ENCODE measurements at places on chromosomes 1 and 21.

GRCh38 chr1:89276690-89277089 is 4.0 kb upstream of the GBP5 start:
- peak; percentile 28 for DNase-seq

DNA sequence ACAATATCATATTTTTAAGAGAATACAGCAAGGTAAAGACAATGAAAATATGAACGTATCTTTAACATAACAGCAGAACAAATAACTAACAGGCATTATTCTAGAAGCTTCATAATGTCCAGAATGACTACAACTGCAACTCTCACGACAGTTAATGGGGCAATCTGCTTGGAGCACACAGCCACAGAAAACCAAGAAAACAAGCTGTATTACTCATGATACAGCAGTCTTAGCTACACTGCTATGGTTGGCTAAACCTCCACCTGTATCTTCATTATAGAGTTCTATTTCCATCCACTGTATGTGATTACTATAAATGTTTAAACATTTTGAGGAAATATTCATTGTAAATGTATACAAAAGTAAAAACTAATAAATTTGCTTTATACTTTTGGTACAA is 139.9 kb downstream of the DPYD start:
- DNase-seq = no peak

- peak; percentile 22 for DNase-seq
Measured at GRCh38 chr1:185679220-185679619, 55.0 kb upstream of the HMCN1 start.

GRCh38 chr21:44454747-44455523 is at the start of gene LRRC3:
Gene LRRC3 (plus strand): TSS chr21:44455510. CDS start chr21:44456645, 1,135 bp downstream.
- DNase-seq = peak; percentile 84

DNA sequence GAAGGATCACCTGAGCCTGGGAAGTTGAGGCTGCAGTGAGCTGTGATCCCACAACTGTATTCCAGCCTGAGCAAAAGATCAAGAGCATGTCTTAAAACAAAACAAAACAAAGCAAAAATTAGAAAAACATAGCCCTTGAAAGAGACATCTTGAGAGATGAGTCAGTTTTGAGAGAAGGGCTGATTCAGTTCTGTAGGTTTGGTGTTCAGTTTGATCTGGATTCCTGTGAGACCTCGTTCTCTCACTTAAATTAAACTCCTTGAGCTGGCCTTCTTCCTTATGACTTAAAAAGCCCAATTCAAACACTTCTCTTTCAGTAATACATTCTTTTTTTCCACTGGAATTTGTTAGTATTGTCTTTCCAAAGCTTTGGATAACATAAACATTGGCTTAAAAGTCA is 164.2 kb downstream of the NRIP1 start:
- DNase-seq = no peak

DNA sequence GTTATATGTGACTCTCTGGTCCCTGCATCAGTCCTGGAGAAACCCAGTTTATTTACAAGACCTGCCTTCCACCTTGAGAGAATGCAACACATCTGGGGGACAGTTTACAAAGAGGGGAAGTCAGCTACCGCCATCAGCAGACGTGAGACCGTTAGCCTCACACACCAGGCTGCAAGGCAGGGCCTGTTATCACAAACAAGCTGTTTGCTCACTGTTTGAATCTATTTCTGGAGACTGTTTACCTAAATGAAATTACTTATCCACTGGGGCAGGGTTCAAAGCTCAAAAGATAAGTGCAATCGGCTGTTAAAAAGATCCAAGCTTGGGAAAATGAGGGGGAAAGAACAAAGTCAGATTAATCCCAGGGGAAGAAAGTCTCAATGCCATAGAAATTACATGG is 134.4 kb downstream of the ZNF281 start:
- no peak for DNase-seq

GRCh38 chr1:177880339-177880891 is 89.4 kb downstream of the SEC16B start:
- no peak for DNase-seq

DNA sequence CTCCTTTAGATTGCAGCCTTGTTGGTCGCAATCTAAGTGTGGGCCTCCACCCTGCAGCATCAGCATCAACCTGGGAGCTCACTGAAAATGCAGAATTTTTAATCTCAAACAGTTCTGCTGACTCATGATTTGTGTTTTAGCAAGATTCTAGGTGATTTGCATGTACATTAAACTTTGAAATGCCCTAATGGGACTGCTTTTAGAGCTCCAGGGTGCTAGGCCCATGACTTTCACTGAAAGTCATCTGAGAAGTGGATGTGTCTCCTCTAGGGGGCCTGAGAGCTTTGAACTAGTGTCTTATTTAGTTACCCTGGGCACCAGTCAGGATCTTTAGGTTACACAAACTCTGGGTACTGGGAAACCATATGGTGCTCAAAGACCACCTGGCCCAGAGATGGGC is 9.0 kb downstream of the TRIM67 start:
- DNase-seq = no peak

DNA sequence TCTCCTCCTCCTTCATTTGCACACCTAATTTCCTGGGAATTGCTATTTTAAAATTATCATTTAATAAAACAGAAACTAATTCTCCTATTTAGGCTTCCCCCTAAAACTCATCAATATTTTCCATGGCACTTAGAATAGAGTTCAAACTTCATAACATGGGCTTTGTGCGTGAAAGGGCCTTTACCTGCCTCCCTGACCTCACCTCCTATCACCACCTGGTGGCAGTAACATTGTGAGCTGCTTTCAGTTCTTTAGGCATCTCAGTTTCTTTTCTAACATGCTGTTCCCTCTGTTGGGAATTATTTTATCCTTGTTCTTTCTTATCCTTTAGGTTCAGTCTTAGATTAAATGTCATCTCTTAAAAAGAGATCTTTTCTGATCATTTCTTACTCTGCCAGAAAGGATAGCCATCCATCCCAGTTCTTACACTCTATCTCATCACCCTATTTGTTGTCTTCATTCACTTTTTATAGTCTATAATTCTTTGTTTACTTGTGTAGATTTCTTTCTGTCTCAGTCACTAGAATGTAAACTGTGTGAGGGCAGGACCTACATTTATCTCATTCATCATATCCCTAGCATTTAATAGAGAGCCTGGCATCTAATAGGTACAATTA is 133.8 kb upstream of the KIAA1614 start:
- peak; percentile 2 for DNase-seq

GRCh38 chr1:193284219-193284618 is 97.8 kb upstream of the B3GALT2 start:
- no peak for DNase-seq

DNA sequence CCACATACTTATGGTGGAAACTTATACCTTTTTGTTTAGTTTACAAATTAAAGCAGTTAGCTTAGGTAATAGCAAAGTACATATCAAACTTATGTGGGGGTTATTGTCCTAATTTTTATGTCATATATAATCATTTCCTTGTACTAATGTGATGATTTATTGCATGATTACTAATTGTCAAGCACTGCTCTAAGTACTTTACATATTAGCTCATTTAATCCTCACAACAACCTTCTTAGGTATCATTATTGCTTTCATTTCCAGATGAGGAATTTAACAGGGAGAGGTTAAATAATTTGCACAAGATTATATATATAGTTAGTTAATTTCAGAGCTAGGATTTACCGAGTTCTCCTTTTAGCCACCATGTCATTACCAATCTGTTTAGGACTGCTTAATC is 11.9 kb upstream of the SSX2IP start:
- DNase-seq = no peak

DNA sequence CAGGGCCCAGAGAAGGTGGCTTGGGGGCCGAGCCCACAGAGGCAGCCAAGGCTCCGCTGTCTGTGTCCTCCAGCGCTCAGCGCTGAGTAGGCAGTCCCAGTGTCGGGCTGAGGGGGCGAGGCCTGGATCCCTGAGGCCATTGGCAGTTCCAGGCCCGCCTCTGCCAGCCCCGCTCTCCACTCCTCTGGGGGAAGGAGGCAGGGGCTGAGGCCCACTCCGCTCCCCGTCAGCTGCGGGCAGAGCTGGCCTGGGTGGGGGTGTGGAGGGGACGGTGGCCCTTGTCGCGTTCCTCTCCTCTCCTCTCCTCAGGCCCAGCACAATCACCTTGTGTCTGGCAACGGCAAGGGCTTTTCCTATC is 132.8 kb downstream of the CASZ1 start:
- DNase-seq = peak; percentile 17

DNA sequence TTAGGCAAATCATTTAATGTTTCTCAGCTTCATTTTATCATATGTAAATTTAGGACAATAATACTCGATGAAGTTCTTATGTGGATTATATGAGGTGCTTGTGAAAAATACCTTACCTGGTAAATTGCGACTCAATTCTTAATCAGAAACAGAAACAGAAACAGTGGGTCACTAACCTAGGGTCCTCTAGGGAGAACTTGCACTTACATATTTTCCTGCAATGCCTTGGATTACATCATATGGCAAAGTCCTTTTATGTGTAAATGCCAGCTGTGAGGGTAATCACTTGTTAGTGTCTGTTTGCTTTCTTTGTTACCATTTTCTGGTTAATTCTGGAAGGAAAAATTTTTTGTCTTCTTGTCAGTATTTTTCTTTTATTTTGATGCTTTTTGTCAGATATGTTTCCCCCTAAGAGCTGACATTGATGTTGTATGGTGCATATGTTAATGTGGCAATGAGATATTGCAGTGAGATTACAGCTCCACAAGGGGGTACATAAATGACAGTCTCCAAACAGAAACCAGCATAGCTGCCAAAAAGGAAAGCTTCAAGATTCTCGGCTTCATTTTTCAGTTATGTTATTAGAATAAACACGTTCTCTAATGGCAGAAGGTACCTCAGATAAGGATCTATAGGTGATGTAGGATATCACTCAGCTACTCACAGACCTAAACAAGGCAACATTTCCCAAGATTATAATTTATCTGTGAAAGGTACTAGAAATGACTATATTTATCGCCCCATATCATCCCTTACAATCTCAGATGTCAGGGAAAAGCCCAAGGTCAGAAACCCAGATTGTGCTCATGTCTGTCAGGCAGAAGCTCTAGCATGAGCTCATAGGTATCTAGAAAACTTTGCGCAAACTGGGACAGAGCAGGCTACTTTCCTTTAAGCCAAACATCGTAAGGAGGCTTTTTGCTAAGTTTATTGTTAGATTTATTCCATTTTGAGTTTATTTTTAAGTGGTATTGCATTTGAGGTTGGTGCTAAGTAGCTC is 119.9 kb downstream of the FASLG start:
- peak; percentile 8 for DNase-seq

DNA sequence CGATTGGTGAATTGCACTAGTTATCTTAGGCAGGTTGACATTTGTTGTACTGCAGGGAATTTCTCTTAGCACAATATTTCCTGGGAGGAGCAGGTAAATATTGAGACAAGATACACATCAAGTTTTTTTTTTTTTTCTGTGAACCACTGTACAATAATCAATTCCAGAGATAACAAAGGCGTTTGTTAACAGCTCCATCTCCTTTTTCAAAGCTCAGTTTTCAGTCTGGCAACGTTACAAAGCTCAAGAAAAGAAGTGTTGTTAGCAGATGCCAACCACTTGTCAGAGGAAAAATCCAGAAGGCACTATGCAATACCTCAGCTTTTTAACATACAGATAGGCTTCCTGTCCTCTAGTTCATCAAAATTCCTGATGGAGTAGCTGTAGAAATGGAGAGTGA is 40.9 kb upstream of the DAB1 start:
- no peak for DNase-seq

- DNase-seq = no peak
Measured at GRCh38 chr1:226946841-226947240, 6.7 kb downstream of the COQ8A start.

GRCh38 chr21:43275421-43276211 is 106.8 kb downstream of the CRYAA start:
- no peak for DNase-seq

GRCh38 chr1:22627331-22627730 is 9.1 kb upstream of the C1QA start:
- DNase-seq = no peak

- DNase-seq = no peak
Measured at GRCh38 chr1:150484431-150484830, 2.8 kb upstream of the TARS2 start.

- peak; percentile 7 for DNase-seq
Measured at GRCh38 chr1:180927841-180928240, 15.1 kb downstream of the KIAA1614 start.

DNA sequence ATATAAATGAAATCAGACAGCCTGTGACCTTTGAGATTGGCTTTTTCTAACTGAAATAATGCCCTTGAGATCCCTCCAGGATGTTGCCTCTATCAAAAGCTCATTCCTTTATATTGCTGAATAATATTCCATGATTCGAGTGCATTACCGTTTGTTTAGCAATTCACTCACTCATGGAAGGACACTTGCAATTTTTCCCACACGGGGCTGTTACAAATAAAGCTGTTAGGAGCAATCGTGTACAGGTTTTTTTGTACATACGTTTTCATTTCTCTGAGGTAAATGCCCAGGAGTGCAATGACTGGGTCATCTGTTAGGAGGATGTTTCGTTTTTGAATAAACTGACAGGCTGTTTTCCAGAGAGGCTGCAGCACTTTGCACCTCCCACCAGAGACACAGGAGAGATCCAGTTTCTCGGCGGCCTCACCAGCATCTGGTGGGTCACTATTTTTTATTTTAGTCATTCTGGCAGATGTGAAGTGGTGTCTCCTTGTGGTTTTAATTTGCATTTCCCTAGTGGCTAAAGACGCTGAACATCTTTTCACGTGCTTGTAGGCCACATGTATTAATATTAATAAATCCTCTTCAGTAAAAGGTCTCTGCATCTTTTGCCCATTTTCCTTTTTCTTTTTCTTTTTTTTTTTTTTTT is 11.0 kb downstream of the PRDM15 start:
- no peak for DNase-seq

DNA sequence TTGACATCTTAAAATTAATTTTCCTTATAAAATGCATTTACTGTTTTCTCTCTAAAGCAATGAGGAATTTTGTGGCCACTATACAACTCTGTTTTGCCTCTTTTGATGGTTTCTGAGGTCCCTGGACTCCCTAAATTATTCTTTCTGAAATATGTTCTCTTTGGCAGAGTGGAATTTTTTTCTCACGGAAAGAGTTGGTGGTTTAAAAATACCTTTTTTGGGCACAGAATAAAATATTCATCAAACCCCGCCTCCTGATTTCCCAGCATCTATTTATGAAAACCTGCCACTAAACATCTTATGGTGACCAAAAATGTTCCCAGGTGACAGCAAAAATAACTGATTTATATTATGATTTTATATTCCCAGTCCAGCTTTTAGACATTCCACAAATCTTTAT is 165.3 kb upstream of the SYT6 start:
- no peak for DNase-seq

DNA sequence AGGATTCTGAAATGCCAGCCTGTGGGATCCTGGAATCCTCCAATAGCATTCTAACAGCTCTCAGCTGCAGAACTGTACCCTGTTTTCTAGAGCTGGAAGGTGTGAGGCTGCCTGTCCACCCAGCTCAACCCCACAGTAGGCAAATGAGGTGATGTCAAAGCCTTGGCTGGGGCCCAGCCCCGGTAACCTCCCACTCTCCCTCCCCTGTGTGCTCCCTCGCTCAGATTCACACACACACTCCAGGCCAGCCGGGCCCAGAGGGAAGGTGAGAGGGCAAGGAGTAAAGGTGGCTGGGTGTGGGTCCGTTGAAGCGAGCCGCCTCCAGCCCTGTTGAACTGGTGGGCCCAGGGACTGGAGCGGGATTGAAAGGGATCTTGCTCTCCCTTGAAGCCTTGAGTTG is at the start of gene BSND:
TSS of gene BSND (plus strand) at position 257 of the 400 bp plus-strand sequence. CDS start 254 bp downstream, outside the sequence.
- DNase-seq = no peak

- peak; percentile 48 for DNase-seq
Measured at GRCh38 chr1:113534130-113534817, 144.0 kb downstream of the MAGI3 start.

- DNase-seq = no peak
Measured at GRCh38 chr1:5765997-5766913, 226.0 kb downstream of the NPHP4 start.

GRCh38 chr1:229479660-229480399 is 28.3 kb downstream of the NUP133 start:
- no peak for DNase-seq

- no peak for DNase-seq
Measured at GRCh38 chr1:93853940-93854339, 25.1 kb downstream of the DNTTIP2 start.
